ENCODE measurements at places on chromosomes 1 and 21.

DNA sequence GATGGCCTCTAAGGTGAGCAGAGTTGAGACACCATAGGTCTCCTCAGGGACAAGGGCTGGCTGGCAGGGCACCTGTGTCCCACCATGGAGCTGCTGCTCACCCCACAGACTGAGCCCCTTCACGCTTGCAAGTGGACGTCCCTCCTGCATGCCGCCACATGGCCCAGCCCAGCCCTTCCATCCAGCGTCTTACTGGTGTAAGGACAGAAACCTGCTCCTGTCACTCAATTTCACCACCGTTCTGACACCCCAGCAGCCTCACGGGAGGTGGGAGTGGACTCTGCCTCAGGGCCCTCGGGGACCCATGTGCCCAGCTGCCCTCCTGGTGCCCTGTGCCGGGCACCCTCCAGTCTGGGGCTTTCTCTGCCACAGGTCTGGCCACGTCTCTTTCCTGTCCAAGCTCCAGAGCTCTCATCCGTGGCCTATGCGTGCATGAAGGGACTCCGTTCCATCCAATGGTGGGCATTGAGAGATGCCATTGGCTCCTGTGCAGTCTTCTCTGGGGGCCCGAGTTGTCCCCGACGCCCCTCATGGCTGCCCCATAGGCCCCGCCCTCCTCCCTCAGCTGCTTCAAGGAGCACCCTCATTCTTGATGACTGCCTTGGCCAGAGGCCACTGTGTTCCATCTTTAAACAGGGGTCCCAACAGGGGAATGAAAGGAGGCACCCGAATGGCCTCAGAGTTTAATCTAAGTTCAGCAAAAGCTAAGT lies 42.6 kb upstream of the COL6A1 start:
- no peak for DNase-seq

DNA sequence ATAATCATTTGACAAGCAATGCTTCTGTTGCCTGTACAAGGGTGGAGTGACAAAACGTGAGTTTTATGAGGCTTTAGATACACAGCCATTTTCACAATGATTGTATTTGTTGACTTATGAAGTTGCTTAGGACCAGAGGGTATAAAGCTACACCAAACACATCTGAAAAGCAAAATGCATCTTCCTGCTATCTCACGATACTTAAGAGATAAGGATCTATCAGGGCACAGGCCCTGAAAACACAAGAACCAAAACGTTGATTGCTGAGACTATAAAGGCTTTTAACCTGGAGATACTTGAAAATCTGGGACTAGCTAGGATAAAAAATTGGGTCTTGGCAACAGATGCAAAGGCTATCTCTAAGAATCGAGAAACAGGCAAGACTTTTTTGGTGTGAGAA lies 115.7 kb downstream of the SLC5A9 start:
- no peak for DNase-seq

DNA sequence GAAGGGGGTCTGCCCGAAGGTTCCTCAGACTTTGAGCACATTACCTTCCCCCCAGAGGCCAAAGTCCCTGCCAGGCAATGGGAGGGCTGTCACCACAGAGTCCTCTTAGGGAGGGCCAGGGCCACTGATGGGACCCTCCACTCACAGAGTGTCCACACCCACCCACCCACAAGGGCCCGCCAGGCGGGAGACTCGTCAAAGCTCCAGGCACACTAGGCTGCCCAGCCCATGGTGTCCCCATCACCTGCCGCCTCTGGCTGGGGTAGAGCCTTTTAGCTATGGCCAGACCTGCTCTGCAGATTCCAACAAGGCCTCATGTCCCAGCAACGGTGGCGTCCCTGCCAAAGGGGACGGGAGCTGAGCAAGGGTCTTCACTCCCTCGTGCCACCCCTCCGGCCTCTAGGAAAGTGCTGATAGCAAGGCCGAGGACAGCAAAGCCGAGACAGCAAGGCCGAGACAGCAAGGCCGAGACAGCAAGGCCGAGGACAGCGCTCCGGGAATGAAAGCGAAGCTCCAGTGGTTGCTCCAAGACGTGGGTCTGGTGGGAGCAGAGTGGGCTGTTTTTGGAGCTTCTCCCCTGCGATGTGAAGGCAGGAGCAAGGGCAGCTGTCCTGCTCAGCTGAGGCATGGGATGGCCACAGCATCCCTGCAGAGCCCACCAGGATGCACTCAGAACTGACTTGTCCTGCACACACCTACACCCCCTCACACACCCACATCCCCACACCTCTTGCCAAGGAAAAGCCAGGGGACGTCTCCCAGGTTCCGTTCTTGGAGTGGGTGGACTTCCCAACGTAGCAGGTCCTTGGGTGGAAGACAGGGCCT lies 123.4 kb downstream of the CRYAA start:
- DNase-seq: no peak

DNA sequence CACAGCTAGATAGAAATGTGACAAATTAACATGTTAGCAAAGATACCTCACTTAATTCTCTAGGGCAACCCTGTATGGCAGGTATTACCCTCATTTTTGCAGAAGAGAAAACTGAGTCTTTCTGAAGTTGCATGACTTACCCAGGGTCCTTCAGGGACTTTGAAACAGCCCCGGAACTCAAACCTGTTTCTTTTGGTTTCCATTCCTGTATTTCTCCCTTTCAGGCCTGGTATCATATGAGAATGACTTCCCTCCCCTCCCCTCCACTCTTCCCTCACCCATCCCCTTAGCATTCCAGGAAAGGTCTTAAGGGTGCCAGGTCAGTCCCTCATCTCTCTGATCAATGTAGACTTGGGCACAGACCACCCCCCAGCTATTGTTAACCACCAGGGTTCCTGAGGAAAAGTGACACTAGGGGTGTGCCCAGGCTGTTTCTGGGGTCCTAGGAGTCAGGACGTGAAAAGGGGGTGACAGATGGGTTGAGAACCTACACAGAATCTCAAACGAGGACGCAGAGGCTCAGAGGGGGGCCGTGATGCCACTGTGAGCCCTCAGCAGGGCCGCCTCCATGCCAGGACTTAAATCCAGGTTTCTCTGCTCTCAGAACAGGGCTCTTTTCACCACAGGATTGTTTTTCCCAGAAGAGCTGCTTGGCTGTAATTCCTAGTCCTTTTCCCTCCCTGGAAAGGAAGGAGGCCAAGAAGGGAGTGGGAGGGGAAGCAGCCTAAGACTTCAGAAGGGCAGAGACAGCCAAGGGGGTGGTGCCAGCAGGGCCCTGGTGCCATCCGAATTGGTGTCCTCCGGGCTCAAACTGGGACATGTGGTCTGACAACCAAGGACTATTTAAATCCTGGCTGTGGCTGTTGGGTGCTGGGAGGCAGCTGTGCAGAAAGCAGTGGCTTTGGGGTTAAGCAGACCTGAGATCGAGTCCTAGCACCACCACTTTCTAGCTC lies 2.1 kb upstream of the WASF2 start:
- no peak for DNase-seq

DNA sequence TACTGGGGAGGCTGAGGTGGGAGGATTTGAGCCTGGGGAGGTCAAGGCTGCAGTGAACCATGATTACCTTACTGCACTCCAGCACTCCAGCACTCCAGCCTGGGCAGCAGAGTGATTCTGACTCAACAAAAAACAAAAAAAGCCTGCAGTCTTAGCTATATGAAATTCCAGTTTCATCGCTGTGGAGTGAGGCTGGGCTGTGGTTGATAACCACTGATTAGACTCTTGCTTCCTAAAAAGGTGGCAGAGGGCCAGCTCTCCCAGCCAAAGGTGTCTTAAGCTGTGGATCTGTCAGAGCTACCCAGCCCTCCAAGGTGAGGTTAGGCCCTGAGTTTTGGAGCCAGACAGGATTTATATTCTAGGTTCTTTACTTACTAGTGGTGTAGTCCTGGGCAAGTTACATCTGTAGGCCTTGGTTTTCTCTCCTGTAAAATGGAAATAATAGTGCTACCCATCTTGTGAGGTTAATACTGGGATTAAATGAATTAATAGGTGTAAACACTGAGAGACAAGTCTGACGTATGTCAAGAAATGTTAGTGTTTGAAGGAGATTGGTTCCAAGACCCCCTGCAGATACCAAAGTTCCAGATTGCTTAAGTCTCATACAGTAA lies 35.9 kb downstream of the TMCC2 start:
- DNase-seq: no peak

- DNase-seq: no peak
Measured at GRCh38 chr1:64471218-64472039, 1.5 kb downstream of the CACHD1 start.

DNA sequence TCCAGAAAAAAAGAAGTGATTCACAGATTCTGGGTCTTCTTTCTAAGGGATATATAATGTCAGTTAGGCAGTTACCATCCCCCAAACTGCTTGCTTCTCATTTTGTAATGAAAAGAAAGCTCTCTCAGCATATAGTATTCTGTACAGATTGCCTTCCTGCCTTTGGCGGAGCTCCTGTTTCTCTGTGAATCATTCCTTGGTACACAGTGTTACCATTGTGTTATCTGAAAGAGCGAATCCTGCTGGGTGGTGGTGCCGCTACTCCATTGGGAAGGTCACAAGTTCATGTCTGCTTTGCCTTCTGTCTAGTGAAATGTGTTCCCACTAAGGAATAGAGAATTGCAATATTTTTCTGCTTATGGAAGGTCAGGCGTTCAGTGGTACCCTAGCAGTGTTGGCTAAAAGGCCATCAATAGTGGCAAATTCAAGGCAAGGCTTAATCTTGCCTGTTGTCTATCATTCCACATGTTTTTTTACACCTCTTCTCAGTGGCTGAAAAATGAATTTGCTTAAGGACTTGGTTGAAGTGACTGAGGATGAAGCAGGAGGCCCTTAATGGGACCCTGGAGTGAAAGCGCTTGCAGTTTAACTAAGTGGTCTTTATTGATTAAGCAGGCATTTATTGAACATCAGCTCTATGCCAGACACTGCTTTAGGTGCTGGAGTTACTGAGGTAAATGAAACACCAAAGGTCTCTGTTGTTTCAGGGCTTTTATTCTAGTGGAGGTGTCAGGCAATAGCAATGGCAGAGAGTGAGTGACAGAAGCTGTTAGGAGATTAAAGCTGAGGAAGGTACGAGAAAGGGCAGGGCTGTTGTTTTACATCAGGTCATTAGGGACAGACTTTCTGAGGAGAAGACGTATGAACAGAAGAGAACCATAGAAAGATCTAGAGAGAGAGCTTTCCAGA lies 186.7 kb downstream of the PDE4B start:
- no peak for DNase-seq

DNA sequence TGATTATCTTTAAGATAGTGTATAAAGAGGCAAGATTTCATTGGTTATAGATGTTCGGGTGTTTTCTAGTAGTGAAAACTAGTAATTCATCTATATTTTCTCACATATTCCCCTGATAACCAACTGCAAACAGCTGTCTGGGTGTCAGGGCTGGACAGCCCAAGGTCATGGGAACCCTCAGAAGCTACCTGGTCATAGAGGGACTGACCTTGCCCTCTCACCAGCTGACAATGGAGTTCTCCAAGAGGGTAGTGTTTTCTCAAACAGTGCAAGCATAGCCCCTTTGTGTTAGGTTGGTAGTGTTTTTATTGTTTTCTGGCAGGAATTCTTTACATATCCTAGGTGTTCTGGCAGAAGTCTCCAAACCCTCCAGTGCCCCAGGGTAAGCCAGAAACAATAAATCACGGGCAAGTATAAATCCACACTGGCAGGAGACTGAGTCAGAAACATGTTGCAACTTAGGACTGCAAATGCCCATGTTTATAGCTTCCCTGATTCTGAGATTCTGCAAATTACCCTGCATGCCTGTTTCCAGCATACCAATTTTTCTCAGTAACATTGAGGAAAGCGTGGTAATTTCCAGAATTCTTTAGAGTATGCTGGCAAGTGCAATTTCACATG lies 82.8 kb upstream of the ATP1A1 start:
- no peak for DNase-seq

- DNase-seq: no peak
Measured at GRCh38 chr1:184379111-184379752, 7.6 kb upstream of the C1orf21 start.

DNA sequence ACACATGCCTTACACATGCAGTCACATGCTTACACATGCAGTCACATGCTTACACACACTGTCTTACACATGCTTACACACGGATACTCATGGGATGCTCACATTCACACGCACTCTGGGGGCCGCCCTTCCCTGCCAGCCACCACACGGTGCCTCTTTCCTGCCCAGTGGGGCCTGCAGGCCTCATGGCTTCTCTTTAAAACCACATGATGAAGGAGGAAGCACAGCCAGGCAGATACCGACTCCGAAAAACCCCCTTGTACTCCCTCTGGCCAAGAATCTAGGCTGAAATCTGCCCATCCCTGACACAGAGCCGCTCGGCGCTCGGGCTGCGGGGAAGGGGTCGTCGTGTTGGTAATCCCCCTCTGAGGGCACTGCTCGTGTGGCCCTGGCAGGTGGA lies 113.0 kb downstream of the PRDM16 start:
- no peak for DNase-seq

GRCh38 chr1:198447468-198447867 lies 93.0 kb downstream of the ATP6V1G3 start:
- DNase-seq: no peak

DNA sequence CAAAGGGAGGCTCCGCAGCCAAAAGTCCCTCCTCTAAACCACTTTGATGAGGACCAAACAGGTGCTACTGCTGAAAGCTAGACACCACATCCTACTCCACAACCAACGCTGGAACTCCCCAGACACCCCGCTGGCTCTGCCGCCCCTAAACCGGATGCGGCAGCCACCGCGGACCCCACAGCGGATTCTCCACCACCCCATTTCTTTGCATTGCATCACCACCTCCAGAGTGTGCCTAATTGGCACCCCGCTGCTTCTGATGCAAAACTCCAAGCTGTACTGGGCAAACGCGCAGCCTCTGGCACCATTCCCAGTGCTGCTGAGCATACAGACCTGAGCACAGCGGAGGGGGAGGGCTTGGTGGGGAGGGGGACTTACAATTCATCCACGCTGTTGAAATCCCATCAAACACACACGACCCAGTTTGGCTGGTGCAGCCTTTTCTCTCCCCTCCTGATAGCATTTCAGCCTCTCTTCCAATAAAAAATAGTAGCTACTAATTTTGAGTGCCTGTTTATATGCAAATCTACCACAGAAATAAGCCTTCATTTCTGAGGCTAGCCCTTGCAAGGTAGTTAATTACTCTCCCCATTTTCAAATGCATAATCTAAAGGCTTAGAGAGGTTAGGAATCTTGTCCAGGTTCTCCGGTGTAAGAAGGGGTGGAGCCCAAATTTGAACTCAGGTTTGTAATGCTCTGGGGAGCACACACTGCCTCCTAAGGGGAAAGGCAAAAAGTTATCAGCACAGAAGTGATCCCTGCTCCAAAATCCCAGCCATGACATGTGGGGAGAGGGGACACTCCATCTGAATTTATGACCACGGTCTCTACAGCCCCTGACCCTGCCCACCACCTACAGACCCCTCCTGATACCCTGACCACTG lies 12.2 kb upstream of the RGS16 start:
- DNase-seq: peak; percentile 82

DNA sequence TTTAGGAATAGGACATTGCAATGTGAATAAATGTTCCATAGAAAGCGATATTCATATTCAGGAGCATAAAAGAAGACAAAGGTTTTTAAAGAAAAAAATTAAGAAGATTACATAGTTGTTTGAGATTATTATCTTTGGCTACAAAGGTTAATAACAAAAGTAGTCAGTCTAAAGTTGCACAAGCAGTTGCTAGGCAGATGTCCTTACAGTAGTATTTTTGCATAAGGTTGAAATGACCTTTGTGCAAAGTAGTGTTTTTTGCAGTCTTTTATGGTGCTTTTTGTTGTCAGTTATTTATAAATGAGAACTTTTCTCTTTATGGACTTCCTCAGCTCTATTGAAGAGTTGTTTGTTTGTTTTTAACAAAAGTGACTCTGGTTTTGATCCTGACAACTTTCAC lies 447.8 kb downstream of the AMY1C start:
- no peak for DNase-seq

GRCh38 chr1:55828044-55828443 lies 612.9 kb upstream of the USP24 start:
- DNase-seq: no peak
